SHP77 (cell line): ENCODE measurements at places on chromosomes 7 and 10.

GRCh38 chr7:149020483-149020882, 7.8 kb downstream of the PDIA4 start:
- no peak for DNase-seq

DNA sequence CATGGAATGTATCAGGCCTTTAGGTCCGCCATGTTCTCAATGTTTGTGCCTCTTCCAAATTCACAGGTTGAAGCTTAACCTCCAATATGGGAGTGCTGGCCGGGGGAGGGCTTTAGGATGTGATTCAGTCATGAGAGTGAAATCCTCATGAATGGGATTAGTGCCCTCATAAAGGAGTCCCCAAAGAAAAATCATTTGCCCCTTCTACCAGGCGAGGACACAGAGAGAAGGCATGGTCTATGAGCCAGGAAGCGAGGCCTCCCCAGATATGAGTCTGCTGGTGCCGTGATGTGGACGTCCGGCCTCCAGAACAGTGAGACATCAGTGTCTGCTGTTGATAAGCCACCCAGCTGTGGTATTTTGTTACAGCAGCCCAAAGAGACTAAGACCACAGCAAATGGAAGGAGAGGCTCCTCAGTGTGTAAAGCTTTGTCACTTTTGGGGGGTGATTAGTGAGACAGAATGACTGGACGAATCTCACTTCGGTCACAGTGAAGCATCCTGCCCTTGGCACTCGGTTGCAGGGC, 231.3 kb upstream of the KLF6 start:
- DNase-seq = no peak

DNA sequence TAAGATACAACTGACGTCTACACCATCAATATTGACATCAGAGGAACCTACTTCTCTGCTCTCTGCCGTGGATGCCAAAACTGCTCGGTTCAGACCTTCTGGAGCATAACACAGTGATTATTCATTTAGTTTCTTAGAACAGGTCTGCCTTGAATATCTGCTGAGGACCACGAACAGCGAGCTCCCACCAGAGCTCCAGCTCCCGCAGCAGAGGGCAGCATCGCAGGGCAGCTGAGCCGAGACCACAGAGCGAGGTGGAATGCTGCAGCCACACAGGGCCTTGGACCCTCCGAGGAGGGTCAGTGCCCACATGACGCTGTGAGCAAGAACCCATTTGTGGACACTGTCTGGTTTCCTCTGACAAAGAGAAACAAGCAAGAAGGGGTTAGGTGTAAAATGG, 6.8 kb downstream of the VIPR2 start:
- DNase-seq = no peak

GRCh38 chr7:32577421-32577820, 82.1 kb downstream of the AVL9 start:
- DNase-seq = no peak

DNA sequence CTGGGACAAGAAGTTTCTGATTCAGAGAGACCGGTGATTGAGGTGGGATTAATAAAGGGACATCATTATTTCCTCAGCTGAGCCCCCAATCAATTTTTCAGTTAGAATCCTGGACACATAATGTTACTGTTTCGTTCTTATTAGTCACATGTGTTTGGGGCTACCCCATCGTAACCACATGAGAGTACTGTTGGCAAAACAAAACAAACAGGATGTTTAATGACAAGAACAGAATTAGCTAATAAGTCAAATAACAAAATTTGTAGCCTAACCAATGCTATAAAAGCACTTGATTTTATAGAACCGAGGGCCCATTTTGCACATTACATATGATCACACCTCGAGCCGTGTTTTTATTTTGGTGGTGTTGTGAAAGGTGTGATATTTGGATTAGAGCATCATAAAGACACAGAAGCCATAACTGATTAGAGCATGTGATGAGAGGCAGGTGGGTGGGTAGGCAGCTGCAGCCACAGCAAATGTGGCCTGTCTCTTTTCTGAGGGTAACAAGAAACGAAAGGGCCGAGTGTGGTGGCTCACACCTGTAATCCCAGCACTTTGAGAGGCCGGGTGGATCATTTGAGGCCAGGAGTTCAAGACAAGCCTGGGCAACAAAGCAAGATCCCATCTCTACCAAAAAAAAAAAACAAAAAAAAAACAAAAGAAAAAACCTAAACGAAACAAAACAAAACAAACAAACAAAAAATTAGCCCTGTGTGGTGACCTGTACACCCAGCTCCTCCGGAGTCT, 1.8 kb upstream of the VWC2 start:
- no peak for DNase-seq

DNA sequence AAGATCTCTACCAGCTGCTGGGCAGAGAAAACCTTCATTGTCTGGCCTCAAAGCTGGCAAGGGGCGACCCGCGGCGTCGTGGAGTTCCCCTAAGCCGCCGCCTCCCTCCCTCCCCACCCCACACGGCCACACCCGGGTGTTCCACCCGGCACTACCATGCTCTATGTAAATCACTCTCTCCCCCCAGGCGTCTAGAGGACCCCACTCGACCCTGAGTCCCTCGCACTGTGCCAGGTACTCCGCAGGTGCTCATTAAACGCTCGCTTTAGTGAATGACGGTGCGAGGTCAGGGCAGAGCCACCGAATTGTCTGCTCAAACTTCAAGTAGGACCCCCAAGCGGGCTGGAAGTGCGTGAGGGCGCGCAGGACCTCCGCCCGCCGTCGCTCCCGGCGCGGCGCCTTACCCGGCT, 628 bp downstream of the PARP12 start:
- no peak for DNase-seq

GRCh38 chr7:50858528-50859245, 76.0 kb upstream of the GRB10 start:
- DNase-seq = no peak
